A172 (cell line): ENCODE measurements at places on chromosomes 3 and 15. TPM values are rescaled to one million over a fixed set of nuclear protein-coding genes. Genes with fewer than 3 reads are reported as not detected.

The TP63 gene
- total RNA-seq, result 0.09 TPM in 1 of 2 replicates, not detected in the other

The ZNF502 gene
- 0.69 and 0.93 TPM in 2 replicates for total RNA-seq

The TEX264 gene
- 65.4 and 75.5 TPM in 2 replicates for total RNA-seq

The ROPN1B gene
- not detected in 2 replicates for total RNA-seq

The LARP6 gene
- 45.4 and 63.4 TPM in 2 replicates for total RNA-seq

The ATP6V1A gene
- 109 and 111 TPM in 2 replicates for total RNA-seq

The FRG2C gene
- not detected in 2 replicates for total RNA-seq

The CD80 gene
- total RNA-seq, result not detected in 2 replicates

The CADPS gene
- not detected in 2 replicates for total RNA-seq

The GPR62 gene
- not detected in 2 replicates for total RNA-seq

The LCTL gene
- 1.8 and 2.1 TPM in 2 replicates for total RNA-seq

The SETMAR gene
- 24.2 and 25.4 TPM in 2 replicates for total RNA-seq

The CCR9 gene
- not detected in 2 replicates for total RNA-seq

The TPRG1 gene
- 1.1 and 5.4 TPM in 2 replicates for total RNA-seq

The EXOSC7 gene
- total RNA-seq, result 62.5 and 65.0 TPM in 2 replicates

The GOLGA6A gene
- total RNA-seq, result not detected in 2 replicates

The CFAP161 gene
- not detected in 2 replicates for total RNA-seq

The CAND2 gene
- 2.0 and 2.8 TPM in 2 replicates for total RNA-seq

The AGBL1 gene
- not detected in 2 replicates for total RNA-seq

The GOLGA6L7 gene
- not detected in 2 replicates for total RNA-seq

The EPHA6 gene
- total RNA-seq, result not detected in 2 replicates

The DUOXA2 gene
- not detected in 2 replicates for total RNA-seq

The MAP6D1 gene
- total RNA-seq, result 4.6 TPM in 2 replicates

The RARRES1 gene
- not detected in 2 replicates for total RNA-seq

The POLQ gene
- 13.8 and 14.9 TPM in 2 replicates for total RNA-seq

The TMEM158 gene
- total RNA-seq, result 95.1 and 111 TPM in 2 replicates
